ENCODE measurements at places on chromosomes 7 and 10.

DNA sequence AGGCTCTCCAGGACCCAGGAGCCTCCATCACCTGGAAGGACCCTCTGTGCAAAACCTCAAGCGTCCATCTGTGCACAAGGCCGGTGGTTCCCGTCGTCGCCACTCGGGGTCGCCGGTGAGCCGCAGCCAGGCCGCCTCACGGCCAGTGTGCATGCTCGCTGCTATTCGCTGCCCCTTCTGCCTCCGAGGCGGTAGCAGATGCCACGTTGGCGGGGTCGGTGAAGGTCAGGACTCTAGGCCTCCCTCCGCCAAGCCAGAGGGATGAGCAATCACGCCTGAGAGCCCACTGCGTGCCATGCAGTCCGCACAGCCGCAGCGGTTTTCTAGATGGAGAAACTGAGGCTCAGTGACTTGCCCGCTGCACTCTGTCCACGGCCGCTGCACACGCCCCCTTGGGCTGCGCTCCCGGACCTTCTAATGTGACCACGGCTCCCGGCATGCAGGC is 5.7 kb downstream of the UPK3B start:
- DNase-seq, result peak; percentile 16

- DNase-seq, result no peak
Observed at GRCh38 chr7:75536491-75536890, 44.4 kb downstream of the SPDYE5 start.

DNA sequence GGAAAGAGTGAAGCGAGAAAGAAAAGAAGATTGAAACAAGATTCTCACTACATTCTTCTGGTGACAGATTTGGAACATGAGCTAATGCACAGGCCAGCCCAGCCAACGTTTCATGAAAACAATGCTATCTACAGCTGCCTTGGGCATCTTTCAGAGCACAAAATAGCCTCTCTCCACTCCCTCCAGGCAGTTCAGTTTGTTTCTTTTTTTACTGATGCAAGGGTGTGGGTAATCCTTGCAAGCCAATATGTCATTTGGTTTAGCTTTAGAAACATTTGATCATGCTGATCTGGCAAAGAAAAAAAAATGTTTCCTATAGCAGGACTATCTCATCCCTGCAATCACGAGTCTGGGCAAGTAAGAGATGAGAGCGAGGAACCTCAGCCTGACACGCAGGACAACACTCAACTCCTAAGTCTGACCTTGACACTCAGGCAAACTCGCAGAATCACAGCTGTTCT is 35.9 kb downstream of the SVIL start:
- no peak for DNase-seq

DNA sequence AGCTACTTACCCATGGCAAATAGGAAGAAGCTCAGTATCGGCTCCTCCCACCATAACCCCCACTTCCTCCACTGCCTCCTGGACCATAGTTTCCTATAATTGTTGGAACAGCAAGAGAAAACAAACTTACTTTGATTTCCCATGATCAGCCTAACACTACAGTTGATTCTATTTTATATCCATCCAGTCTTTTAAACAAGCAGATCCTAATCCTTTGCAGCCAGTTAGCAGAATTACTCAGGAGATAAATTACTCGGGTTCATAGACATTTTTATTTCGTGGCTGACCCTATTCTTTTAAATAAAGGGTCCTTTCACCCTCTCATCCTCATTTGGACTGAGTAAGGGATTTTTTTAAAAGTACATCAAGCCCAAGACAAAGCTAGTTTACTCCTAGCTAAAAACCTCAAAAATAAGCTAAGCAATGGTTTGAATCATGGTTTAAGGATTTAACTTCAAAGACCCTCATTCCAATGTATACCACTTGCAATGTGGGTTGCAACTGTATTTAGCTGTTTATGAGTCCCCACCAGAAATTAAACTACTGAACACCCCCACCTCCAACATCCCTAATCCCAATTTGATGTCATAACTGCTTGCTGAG is 8.0 kb downstream of the HNRNPA2B1 start:
- DNase-seq, result no peak

GRCh38 chr7:139479620-139480019 is 3.9 kb downstream of the KLRG2 start:
- no peak for DNase-seq

GRCh38 chr7:46682836-46683624 is 762.0 kb upstream of the IGFBP3 start:
- DNase-seq, result no peak

DNA sequence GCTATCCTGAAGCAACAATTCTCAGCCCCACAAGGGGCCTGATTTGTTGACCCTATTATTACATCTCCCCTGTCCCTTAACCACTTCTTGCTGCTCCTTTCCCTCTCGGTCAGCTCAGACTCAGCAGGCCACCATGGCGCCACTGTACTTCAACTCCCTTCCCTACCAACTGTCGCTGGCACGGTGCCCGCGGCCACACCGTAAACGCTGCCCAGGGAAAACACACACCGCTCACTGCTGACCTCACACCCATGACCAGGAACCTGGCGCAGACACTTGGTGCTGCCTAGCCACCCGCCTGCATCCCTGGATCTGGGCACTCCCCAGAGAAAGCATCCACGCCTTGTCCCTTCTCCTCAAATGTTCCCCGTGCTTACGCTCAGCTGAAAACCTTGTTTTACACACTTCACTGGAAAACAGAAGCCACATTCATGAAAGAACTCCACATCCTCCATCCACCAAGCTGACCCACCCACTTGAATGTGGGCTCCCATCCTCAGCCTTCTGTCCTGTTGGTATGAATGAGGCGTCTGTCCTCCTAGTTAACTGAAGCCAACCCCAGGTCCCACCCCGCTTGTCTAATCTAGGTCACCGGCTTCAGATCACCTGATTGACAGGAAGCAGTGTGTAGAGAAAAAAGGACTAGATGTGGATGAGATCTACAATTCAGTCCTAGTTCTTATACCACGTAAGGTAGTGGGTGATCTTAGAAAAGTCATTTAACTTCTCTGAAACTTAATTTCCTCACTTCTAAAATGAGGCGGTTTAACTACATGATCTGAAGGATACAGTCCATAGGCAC is 28.5 kb upstream of the CRYGN start:
- DNase-seq, result no peak

DNA sequence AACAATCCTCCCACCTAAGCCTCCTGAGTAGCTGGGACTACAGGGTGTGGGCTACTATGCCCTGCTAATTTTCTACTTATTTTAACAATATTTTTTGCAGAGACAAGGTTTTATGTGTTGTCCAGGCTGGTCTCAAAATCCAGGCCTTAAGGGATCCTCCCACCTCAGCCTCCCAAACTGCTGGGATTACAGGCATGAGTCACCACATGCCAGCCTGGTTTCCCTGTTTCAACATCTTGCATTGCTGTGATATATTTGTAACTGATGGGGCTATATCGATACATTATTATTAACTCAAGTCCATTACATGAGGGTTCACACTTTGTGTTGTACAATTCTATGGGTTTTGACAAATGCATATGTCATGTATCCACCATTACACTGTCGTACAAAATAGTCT is 41.9 kb upstream of the OGDHL start:
- DNase-seq, result no peak

- no peak for DNase-seq
Observed at GRCh38 chr10:19922236-19922963, 106.2 kb downstream of the PLXDC2 start.

DNA sequence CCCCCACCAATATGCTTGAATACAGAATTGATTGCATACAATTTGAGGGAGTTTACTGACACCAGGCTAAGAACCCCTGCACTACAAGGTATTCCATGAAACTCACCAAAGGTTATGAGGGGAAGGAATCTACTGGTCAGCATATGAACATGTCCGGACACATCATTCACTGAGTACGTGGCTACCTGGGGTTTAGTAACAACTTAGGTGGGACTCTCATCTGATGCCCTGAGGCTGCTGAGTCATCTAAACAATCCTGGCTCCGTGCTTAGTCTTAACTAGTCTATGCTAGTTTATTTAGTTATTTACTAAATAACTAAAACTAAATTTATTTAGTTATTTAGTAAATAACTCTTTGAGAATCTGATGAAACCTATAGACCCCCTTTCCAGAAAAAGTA is 11.3 kb downstream of the PI4K2A start:
- no peak for DNase-seq

GRCh38 chr7:105816954-105817615 is 59.3 kb downstream of the ATXN7L1 start:
- DNase-seq, result no peak

- DNase-seq, result peak; percentile 16
Observed at GRCh38 chr10:117441812-117442443, 66.7 kb upstream of the PDZD8 start.

DNA sequence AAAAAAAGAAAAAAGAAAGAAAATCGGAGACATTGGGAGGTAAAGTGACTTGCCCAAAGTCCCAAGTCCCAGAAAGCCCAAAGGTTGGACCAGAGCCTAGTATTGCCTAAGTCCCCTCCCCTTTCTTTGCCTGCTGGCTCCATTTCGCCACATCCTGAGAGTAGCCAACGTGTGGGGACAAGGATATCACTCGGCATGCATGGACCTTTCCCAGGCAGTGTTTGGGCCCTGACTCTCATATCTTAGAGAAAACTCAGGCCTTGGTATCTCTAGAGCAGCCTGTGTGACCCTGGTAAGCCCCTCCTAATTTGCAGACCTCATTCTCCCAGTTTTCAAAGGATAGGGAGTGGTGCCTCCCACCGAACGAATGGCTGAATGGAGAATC is 294.2 kb upstream of the ZMIZ1 start:
- DNase-seq, result no peak

- DNase-seq, result no peak
Observed at GRCh38 chr10:133336577-133337369, at the start of gene CALY. Gene CALY, minus strand, starts transcription at chr10:133336896. Its CDS starts 7,907 bp downstream, at chr10:133328989.

DNA sequence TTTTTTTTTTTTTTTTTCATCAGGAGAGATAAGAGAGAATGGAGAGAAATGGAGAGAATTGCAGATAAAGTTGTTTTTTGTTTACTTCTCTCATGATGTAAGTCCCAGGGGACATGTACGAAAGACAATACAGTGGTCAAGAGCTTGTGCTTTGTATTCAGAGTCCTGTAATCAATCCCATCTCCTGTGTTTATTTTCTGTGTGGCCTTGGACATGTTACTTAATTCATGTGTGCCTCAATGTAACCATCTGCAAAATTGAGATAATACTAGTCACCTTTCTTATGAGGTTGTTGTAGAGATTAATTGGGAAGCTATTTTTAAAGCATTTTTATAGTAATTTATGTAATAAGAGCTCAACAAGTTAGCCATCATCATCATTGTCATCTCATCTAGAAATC is 117.5 kb downstream of the CDK14 start:
- no peak for DNase-seq

DNA sequence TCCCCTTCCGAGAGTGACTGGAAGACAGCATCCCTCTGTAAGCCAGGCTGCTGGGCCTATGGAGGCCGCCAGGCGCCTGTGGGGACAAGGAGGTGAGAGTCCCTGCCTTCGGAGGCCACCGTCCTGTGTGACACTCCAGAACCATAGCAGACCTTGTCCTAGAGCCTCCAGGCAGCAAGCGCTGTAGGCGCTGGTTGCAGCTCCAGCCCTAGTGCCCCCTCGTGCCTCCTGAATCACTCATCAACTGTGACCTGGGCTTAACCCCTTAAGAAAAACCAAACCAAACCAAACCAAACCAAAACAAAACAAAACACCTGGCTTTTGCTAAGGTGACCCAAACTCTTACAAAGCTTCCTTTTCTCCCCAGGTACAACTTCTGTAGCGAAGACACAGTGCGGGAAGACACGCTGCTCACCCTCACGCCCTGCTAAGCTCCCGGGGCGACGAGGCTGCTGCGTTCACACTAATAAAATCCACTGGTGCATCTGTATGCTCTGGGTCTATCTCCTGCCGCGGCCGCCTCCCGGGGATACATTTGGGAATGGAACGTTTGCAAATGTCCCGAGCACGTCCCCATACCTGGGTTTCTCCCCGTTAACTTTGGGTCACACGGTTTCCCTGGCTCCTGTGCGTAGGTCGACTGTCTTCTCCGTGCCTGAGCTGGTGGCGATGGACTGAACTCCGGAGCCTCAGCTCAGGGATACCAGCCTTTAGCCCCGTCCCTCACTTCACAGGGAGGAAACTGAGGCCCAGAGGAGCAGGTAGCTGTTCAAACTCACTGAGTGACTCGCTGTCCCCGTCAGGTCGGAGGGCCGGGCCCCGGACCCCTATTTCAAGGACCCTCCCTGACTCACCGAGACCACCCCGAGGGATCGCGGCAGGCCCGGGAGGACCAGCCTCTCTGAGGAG is 11.8 kb upstream of the PNLIPRP2 start:
- no peak for DNase-seq

GRCh38 chr7:83111391-83111790 is 51.3 kb downstream of the PCLO start:
- DNase-seq, result no peak

DNA sequence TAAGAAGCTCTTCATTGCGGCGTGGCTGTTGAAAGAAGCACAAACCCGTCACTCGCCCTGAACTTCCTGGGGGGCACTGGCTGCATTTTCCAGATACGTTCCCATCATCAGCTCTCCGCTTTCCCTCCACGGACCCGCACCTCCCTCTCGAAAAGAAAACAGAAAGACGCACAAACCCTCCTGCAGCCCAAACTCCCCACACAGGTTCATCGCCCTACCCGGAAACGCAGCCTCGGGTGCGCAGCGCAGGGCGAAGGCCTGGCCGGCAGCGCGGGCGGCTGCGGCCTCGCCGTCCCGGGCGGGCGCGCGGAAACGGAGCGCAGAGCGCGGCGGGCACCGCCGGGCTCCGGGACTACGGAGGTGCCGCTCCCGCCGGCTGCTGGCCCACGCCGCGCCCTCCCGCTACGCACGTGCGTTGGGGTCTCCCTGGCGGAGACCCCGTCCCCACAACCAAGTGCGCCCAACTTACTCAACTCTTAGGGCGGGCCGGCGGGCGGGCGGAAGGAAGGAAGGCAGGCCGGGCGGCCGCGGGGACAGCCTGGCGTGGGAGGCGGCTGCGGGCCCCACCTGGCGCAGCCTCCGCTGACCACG is 822 bp downstream of the ZNF800 start:
- DNase-seq, result peak; percentile 3

DNA sequence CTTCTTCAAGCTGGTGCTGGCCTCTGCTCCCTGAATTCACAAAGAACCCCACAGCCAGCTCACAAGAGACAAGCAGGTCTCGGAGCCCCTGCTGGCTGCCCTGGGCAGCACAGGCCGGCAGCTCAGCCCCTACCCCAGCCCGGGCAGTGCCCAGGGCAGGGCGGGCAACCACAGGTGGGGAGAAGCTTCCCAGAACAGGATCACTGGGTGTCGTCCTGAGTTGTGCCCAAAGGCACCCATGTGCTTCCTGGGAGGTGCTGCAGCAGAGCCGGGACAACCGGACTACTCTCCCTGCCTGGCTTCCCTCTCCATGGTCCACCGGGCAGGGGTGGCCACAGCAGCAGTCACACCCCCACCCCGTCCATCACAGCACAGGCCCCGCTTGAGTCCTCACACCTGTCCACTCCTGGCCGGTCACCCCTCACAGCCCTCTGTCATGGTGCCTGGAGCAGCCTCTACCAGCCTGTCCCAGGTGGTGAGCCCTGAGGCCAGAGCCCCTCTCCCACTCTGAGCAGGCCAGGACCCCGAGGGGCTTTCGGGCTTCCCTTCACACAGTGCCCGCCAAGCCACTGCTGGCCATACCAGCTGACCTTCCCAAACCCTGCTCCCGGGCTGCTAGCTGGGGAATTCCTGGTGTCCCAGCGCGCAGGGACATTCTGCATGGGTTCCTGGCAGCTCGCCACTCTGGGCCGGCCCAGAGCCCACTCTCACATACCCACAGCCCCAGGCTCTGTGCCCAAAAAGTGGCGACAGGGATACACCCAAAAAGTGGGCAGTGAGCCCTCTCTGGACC is 3.1 kb downstream of the RASGEF1A start:
- no peak for DNase-seq

GRCh38 chr10:43376046-43376635 is 4.7 kb downstream of the FXYD4 start:
- no peak for DNase-seq

- no peak for DNase-seq
Observed at GRCh38 chr10:86244297-86245014, 122.1 kb downstream of the GRID1 start.

Data from globus pallidus (tissue), 1 donor.